NT2/D1 (cell line): ENCODE measurements at places on chromosomes 13 and 19.

- no peak for DNase-seq
Measured at GRCh38 chr19:55559684-55560083, 14.3 kb upstream of the SBK3 start.

GRCh38 chr19:34142440-34142839 is 29.9 kb upstream of the LSM14A start:
- DNase-seq = no peak

DNA sequence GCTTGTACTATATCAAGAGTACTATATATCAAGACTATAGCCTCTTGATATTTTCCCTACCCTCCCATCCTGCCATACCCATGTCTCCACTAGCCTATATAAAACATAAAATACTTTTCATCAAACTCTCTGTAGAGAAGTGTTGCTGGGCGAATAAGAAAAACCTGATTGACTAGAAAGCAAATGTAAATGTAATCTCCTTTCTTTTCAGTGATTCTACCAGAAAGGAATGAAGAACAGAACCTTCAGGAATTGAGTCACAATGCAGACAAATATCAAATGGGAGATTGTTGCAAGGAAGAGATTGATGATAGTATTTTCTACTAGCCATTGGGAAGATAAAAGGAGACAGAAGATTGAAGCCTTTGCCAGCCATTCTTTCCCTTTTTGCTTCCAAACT is 89.2 kb downstream of the KCNRG start:
- DNase-seq = no peak

GRCh38 chr19:17475541-17476115 is 5.3 kb downstream of the SLC27A1 start:
- DNase-seq = no peak

DNA sequence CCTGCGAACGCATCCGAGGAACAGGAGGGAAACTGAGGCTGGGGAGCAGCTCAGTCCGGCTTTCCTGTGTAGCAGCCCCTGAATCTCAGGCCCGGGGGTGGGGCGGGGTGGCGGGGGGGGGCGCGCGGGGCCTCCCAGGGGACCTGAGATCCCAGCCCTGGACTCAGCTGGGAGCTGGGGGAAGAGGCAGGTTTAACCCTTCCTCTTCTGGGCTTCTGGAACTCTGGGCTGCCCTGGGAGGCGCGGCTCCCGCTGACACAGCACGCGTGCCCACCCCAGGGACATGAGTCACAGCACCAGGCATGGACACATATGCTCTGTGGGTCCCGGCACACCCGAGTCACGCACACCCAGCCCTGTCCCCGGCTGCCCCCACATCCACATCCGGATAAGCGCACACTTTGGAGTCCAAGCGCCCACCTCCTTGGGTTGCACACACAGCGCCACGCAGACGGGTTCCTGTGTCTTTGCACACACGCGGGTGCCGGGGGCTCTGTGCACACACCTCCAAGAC is 3.5 kb upstream of the CIRBP start:
- no peak for DNase-seq

DNA sequence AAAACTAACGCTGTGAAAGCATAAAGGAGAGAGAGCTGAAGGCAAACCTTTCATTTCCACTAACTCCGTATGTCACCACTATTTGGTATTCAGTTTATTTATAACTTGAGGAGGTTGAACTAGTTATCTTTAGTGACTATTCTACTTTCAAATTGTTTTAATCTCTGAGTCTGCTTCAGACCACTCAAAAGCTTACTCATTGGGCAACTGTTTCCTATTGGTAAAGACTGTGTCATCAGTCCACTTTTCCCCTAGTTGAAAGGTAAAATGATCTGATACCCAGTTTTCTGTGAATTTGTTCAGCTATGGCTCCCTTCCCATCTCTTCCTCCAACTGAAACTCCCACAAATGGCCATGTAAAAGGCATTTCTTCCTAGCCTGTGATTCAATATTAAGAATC is 39.1 kb downstream of the TEX26 start:
- DNase-seq = no peak

GRCh38 chr13:109884462-109884861 is 98.1 kb upstream of the IRS2 start:
- no peak for DNase-seq

- no peak for DNase-seq
Measured at GRCh38 chr13:83710133-83710515, 172.2 kb downstream of the SLITRK1 start.

- no peak for DNase-seq
Measured at GRCh38 chr13:50244713-50245574, 229.7 kb downstream of the KCNRG start.

DNA sequence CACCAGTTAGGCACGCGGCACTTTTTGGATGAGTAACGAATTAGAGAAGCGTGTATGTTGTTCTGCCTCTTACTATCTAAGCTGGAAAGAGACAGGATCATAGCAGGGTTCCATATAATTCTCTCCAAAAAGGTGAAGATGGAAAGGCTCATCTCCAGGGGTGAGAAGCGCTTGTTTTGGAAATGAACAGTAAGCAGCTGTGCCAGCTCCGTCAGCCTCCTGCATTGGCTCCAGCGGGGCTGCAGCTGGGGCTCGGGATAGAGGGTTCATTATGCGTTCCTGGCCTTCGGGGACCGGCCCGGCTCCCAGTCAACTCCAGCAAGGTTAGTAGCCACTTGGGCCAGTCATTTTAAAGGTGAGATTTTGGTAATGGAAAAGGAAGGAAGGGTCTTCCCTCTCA is 155.5 kb downstream of the COL4A1 start:
- DNase-seq = no peak

DNA sequence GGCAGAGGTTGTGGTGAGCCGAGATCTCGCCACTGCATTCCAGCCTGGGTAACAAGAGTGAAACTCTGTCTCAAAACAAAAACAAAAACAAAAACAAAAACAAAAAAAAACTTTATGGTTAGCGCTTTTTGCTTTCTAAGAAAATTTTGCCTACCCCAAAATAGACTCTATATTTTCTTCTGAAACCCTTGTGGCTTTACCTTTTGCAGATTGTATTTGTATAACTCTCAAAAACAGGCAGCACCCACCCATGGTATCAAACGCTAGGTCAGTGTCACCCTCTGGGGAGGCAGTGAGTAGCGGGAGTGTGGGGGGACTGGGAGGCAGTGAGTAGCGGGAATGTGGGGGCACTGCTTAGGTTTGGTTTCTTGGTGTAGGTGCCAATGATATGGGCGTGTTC is 7.5 kb upstream of the SLC39A3 start:
- DNase-seq = no peak

DNA sequence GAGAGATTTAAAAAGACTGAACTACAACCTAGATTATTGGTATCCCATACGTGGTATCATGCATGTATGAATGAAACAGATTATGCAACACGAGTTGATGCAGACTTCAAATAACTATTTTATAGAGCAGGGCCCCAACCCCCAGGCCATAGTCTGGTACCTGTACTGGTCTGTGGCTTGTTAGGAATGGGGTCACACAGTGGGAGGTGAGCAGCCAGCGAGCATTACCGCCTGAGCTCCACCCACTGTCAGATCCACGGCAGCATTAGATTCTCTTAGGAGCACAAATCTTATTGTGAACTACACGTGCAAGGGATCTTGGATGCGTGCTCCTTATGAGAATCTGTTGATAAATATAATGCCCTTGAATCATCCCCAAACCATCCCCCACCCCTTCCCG is 320.2 kb downstream of the TBC1D4 start:
- DNase-seq = no peak

GRCh38 chr19:35986664-35987570 is 8.1 kb upstream of the SDHAF1 start:
- DNase-seq = no peak
